ENCODE measurements at places on chromosomes 6 and 20.

DNA sequence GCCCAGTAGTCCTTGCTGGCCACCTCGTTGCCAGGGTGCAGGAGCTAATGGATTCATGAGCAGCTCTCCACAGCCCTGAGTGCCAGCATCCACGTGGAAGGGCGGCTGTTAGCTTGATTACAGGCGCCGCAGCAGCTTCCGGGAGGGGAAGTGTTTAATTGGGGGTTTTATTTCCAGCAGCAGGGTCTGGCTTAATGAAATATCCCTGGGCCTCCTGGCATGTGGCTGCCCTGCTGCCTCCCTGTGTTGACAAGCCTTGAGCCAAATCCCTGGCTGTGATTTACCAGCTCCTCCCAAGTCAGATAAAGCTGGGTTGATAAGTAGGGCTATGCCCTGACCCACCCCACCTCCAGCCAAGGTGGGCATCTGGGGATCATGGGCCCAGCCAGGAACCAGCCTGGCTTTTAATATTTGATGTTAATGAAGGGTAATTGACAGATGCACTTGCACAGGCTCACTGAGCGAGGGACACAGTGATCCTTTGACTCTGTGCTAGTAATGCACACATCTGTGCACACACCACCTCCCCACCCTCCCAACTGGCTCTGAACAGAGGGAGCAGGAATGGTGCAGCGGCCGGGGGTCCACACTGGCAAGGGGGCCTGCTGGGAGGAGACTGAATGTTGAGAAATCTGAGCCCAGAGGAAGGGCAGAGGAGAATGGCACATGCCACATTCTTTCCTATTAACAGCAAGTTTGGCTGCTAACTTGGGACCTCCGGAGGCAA lies 13.6 kb downstream of the GLP1R start:
- DNase-seq, result no peak

GRCh38 chr6:113306552-113307145 lies 550.5 kb upstream of the MARCKS start:
- DNase-seq, result no peak

DNA sequence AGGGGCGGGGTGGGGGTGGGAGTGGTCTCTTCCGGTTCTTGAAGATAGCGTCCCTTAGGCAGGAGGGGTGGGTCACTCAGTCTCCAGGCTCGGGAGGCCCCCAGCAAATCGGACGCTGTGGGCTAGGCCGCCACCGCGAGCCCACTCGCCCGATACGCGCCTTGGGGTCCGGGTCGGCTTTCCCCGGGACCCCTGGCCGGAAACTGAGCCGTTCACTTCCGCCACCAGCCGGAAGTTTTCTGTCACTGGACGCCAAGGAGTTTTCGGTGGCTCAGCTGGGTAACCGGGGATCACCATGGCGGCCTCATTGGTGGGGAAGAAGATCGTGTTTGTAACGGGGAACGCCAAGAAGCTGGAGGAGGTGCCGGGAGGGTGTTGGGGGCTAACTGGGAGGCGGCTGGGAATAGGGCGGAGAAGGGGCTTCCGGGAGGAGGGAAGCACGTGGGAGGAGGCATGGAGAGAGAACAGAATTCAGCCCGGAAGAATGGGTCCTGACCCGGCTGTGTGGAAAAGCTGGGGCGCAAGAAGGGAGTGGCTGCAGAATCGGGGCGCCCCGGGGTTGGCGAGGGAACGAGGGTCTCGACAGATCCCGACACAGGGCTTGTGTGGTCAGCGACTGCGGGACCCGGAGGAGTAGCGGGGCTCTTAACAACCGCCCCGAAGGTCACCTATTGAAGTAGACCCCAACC lies at the start of gene ITPA:
TSS of gene ITPA (plus strand) at position 242 of the 689 bp plus-strand sequence. CDS start at position 296, 54 bp downstream.
- DNase-seq, result peak; percentile 8

DNA sequence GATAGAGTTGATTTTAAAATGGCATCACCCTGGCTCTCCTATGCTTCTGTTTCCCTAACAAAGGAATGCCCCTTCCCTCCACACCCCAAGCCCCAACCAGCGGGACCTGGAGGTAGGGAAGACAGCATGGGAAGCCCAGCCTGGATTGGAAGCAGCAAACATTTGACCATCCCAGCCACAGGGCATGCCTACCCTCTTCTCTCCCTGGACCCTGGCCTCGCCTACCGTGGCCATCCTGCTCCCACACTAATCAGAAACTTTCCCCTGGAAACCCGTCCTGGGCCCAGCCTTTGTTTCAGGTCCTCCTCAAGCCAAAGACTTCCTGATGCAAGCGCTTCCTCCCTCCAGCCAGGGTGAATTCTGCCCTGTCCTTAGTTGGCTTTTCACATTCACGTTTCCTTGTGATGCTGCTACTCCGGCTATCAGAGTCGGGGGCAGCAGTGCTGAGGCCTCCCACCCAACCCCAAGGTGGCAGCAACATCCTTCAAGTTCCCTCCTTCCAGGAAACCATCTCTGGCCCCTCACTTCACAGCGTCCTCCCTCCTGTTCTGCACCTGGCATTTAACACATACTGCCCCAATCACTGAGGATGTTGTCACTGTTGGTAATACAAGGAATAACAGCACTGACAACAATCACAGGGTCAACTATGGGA lies 18.2 kb upstream of the ANGPT4 start:
- DNase-seq, result no peak

GRCh38 chr6:24448828-24449525 lies 40.4 kb downstream of the GPLD1 start:
- DNase-seq, result no peak

GRCh38 chr6:45835721-45836437 lies 179.8 kb downstream of the CLIC5 start:
- no peak for DNase-seq

DNA sequence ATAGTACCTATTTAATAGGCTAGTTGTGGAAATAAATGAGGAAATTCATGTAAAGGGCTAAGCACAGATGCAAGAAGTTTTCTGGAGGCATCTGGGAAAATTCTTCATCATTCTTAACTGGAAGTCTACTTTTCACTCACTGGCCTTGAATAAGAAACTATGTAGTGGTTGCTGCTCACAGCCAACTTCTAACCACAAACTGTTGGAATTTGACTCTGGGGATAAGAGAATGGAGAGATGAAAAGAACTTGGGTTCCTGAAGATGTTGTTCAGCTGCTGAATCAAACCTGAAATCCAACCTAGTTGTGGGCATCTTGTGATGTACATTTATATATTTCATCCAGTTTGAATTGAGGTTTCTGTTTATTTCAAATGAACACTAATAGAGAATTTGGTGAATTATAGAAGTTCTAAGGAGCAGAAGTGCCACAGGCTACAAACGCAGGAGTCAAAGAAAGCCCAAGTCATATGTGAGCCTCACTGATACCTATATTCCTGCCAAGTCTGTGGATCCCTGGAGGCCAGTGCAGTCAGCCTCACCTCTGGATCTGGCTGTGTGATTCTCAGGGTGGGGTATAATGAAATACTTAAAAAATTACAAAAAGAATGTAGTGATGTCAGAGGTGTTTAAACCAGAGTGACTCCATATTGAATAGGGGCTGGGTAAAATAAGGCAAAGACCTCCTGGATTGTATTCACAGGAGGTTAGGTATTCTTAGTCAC lies 18.7 kb upstream of the MEI4 start:
- no peak for DNase-seq

DNA sequence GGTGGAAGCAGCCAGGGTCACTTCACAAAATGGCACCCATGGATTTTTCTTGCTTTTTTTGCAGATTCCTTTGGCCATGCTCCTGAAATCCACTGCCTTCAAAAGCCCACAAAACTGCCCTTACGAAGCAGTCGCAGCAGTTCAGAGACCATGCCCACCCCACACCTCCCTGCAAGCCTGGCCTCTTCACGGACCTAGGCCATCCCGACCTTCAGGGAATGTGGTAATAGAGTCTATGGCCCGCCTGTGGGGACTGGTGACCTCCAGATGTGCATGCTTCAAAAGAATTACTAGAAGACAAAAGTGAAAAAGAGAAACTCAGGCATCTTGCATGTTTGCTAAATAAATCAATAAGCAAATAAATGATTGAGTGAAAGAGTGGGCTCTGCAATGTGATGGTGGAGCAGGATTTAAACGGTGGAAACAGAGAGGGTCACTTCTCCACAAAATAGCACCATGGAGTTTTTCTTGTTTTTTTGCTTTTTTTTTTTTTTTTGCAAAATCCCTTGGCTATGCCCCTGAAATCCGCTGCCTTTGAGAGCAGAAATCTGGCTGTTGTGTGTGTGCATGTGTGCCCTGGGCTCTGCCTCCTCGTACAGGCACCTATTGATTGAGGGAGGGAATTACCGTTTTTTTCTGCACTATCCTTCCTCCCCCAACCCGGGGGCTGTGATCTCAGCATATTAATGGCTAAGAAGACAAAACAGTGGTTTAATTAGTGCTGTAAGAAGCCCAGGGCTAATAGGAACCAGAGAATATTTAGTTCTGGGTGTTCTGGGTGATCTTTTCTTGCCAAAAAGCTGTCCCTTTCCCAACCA lies 107.4 kb downstream of the PXDC1 start:
- no peak for DNase-seq

- no peak for DNase-seq
Observed at GRCh38 chr6:45116714-45117410, 211.3 kb upstream of the RUNX2 start.

GRCh38 chr6:71579902-71580301 lies 291.3 kb downstream of the OGFRL1 start:
- no peak for DNase-seq

DNA sequence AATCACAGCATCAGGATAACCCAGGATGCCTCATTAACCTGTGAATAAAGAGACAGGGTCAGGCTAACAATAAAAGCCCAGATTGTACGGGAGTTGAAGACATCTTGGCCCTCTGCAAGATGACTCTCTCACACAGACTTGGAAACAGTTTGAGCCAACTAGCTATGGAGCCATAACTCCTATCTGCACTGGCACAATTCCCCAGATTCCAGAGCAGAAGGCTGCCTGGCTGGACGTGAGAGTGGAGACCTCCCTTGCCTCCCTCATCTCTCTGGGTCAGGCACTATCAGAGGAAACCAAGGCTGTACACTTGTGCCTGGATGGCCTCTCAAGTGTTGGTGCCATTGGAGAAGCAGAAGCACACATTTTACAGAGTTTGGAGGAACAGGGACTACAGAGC lies 312.6 kb downstream of the THBS2 start:
- no peak for DNase-seq

GRCh38 chr6:15876406-15876805 lies 213.6 kb upstream of the DTNBP1 start:
- DNase-seq, result no peak

- no peak for DNase-seq
Observed at GRCh38 chr6:106825156-106825555, 149.4 kb downstream of the CD24 start.

DNA sequence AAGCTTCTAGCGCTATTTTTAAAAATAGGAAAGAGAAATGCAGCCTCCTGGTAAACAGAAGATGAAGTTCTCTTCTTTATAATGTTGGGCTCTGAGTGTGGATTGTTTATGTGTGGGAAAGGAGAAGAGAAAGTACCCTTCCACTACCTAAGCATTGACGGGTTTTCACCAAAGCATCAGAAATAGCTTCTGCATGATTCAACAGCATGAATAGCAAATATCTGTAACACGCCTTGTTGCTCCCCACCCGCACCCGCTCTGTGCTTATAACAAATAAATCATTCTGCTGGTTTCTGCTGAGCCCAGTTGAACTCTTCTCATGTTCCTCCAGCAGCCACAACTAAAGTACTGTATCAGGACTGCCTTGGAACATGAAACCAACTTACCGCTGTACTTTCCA lies 20.7 kb downstream of the TXLNB start:
- no peak for DNase-seq

- DNase-seq, result no peak
Observed at GRCh38 chr6:43368259-43369160, 937 bp downstream of the ZNF318 start.

DNA sequence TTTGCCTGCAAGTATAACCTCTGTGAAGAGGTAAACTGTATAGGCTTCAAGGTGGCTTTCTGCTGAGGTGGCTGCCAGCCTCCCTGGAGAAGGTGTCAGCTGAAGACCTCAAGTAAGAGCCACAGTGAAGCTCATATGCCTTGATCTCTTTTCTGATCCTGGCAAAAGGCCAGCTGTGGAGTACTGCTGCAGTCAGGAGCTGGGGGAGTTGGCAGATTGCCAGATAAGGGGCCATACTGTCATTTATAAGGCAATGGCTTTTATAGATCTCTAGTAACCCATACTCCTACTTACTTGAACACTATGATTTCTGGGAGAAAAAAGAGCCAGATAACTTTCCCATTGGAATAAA lies 8.8 kb upstream of the CEP85L start:
- no peak for DNase-seq

DNA sequence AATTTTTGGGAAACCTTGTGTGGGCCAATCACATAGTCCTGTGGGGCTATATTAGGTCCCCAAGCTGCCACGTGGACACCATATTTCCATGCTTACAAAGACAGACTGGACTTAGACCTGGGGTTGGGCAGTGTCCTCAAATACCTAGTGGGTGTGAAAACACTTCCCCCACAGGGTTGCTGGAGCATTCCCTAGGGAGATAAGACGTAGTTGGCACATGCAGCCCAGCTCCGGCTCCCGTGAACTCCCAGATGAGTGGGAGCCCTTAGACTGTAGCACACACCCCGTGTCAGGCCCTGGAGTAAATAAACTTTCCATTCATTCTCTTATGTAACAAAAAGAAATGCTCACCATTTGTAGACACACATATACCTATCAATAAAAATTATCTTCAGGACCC lies 14.2 kb downstream of the KCNG1 start:
- no peak for DNase-seq

DNA sequence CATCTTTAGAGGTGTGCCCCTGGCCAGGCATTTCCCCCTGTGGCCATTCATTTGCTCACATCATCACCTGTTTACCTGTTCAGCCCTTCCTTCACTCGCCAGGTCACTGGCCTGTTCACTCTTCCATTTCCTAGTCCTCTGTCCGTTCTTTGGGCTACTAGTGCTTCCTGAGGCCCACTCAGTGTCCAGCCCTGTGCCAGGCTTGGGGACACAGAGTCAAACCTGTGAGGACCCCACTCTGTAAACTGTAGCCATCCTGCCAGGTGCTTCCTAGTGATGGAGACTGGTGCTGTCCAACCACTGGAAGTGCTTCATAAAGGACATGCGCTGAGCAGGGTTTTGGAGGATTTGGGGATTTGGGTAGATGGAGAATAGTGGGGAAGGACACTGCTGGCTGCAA lies 3.5 kb downstream of the DLGAP4 start:
- no peak for DNase-seq

DNA sequence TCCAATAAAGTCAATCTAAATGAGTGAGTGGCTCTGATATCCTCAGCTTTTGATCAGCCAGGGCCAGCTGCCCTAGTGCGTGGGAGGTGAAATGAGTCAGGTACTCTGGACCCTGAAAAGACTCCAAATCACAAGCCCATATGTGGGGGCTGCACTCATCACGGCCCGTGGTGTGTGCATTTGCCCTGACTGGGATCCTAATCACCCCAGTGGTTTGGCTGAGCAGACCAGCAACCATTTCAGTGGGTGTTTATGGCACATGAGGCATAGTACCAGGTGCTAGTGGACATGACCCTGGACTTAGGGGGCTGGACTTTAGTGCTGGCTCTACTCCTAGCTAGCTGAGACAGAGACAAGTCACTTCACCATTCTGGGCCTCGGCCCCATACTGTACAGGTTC lies 39.4 kb downstream of the SCML4 start:
- no peak for DNase-seq

- no peak for DNase-seq
Observed at GRCh38 chr6:133958791-133959190, 5.8 kb downstream of the TBPL1 start.

GRCh38 chr20:43300901-43301300 lies 111.2 kb upstream of the PTPRT start:
- DNase-seq, result no peak
